ENCODE measurements at places on chromosomes 4 and X.
A peak's percentile ranks its signal among the peaks of the same experiment; 100 is the strongest.

GRCh38 chr4:68613752-68614151 is 37.6 kb upstream of the UGT2B17 start:
- no peak for DNase-seq

DNA sequence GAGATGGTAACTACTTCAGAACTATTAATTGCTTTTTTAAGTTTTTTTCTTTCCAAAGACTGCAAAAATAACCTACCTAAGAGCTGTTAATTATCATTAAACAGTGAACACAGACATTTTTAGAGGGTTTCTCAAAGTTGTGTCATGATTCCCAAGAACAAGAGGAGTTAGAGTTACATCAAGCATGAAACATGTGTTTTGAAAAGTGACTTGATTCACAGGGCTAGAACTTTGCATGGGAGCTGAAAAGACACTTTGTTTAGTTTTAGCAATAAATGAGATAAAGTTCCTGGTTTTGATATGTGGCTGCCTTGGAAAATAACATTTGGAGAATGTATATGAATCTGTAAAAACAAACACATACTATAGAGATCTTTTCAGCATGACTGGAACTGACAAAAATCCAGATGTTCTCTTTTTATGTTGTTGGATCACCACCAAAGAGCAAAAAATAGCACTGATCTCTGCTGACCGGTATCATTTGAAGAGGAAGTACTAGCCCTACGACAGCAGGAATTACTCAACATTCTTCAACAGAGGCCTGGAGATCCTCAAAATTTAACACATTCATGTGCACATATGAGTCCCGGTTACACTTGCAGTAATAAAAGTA is 173.0 kb upstream of the PCDH18 start:
- DNase-seq = peak; percentile 13

DNA sequence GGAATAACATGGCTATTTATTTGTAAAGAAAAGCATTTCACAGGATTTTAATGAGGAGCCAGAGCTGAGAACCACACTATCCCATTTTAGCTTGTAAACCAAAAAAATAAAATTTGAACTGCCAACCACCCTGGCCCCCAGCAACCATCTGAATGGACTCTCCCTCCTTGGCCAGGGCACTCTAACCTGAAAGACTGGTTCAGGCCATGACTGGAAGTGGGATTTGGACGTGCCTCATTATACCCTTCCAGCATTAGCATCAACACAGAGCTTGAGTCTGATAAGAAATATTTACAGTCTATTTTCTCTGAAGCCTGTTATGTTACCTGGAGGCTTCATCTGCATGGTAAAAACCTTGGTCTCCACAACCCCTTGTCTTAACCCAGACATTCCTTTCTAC is 30.0 kb downstream of the METAP1 start:
- peak; percentile 42 for DNase-seq

- DNase-seq = no peak
Observed at GRCh38 chr4:48008021-48008596, 8.4 kb downstream of the CNGA1 start.

GRCh38 chr4:84324303-84325245 is 174.5 kb downstream of the NKX6-1 start:
- no peak for DNase-seq

- DNase-seq = no peak
Observed at GRCh38 chrX:18542905-18543304, 117.5 kb downstream of the CDKL5 start.

DNA sequence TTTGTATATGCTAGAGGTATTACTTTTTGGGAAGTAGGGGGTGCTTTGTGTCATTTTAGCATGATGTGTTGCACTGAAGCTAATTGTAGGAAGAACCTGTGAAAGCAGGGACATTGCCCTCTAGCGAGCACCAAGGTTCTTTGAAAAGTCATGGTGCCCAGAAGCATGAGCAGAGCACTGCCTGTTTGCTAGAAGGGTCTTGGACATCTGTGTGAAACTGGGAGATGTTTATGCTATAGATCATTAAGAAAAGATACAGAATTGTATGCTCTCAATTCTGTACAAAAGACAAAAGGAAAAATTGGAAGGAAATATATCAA is 14.7 kb downstream of the GRPR start:
- peak; percentile 5 for DNase-seq

- peak; percentile 20 for DNase-seq
Observed at GRCh38 chr4:20761382-20761781, 61.1 kb downstream of the PACRGL start.

GRCh38 chrX:14501327-14501726 is 28.0 kb upstream of the GLRA2 start:
- DNase-seq = no peak

GRCh38 chrX:80246271-80246670 is 174.0 kb upstream of the TENT5D start:
- DNase-seq = peak; percentile 1

DNA sequence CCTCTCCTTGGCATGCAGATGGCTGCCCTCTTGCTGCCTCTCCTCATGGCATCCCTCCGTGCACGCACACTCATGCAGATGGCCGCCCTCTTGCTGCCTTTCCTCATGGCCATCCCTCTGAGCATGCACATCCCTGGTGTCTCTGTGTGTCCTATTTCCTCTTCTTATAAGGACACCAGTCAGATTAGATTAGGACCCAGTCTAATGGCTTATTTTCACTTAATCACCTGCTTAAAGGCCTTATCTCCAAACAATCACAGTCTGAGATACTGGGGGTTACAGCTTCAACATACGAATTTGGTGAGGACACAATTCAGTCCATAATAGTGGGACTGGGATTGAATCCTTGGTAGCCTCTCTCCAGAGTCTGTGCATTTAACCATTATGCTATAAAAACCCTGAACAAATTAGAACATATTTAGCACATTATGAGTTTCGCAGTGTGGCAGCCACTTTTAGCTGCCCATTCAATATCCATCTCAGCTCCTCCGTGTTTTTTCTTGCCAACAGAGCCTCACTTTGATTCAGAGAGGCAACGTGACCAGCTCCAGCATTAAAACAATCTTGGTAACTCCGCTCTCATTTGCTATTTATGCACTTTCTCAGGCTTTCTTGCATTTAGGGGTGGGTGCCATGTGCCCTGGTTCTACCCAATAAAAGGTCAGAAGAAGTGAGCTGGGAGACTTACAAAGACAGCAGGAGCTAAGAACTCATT is 26.2 kb upstream of the TMEM150C start:
- no peak for DNase-seq

DNA sequence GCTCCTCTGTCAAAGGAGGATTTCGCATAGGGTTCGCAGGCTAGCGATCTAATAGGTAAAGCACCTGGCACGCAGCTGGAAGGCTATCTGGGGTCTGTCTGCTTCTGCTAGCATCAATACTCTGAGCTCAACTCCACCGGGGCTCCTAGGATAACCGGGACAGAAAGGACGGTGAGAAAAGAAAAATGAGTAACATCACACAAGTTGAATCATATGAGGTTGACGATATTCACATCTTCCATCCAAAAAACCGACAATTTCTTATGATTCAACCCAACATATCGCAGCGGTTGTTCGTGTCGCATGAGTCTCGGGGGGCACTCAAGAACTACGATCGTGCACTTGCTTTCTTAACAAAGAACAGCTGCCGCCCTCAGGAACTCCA is 1.8 kb downstream of the PROM1 start:
- no peak for DNase-seq

DNA sequence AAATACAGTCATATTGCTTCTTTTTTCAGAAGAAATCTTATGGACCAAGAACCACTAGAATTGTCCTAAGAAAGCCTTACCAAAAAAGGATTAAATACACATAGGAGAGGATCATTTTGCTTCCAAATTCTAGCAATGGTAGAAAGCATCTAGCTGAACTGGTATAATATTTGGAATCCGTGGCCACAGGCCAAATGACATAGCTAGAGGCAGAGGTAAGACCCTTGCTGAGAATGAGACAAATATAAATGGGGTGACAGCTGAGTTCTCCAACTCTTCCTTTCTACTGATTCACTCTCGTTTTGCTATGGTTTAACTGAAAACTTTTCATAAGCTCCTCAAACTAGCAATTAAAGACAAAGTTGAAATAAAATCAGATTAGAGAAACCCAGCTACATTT is 150.0 kb downstream of the TTC29 start:
- DNase-seq = no peak

DNA sequence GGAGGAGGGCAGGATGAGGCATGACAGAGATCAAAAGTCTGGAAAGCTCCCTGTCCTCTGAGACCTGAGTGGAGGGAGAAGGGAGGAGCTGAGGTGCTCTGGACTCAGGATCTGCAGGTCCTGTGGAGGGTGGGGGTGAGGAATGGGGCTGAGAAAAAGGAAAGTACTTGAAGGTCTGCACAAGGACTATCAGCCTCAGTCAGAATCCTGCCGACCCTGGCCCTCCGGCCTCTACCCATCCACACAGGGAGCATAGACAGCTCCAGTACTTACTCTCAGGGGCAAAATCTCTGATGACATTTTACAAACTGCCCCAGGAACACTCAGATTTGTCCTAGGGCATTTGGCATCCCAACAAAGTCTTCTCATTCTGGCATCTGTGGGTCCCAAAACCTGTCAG is 991 bp upstream of the ITIH6 start:
- no peak for DNase-seq

DNA sequence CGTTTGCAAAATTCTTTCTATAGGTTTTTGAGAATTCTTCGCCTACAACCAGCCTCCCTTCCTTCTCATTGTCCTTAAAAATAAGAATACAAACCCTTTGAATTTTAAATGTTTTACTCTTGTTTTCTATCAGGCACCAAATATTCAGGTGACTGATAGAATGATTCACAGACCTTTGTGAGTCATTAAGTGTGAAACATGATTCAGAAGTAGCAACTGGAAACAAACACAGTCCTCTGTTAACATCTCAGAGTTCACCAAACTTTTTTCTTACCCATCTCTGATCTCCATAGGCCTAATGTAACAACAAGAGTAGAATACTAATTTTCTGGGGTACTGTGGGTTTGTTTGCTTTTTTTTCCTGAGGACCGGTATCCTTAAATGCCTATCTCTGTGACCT is 63.4 kb upstream of the MAB21L2 start:
- DNase-seq = peak; percentile 78

DNA sequence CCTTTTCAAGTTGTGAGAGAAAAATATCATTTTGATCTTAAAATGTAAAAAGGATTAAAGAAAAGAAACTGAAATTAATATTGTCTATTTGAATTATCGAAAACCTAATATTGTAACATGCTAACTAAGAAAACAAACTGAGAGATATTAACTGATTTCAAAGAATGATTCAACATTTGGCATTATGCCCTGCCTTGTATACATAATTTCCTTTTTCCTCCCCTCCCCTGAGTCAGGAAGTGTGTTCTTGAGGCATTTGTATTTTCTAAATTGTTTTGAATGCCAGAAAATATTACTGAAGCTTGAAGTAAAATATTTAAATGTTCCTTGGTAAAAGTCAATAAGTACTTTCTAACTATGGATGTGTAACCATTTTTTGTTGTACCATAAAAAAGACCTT is 49.4 kb downstream of the RPS6KA3 start:
- DNase-seq = peak; percentile 68

GRCh38 chr4:116736756-116737155 is 348.6 kb downstream of the TRAM1L1 start:
- DNase-seq = no peak
